ENCODE measurements at places on chromosomes 3 and 15.

- DNase-seq, result no peak
Measured at GRCh38 chr15:29324746-29325145, 55.1 kb upstream of the NSMCE3 start.

DNA sequence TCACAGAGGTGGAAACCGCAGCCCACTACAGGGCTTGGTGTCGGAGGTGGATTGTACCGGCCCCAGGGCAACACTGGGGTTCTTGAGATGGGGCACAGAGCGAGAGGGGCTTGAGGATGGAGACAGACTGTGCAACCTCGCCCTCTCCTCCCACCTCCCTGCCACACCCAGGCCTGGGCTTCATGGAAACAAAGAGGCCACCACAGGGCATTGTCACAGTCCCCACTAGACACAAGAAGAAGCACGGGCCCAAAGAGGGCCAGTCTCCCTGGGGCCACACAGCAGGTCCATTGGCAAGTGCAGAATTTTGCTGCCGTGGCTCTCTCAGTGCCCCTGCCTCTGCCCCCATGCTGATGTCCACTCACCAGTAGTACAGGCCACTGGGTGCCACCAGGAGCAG, 4.1 kb upstream of the CALML4 start:
- no peak for DNase-seq

GRCh38 chr3:165903885-165904630, 66.8 kb upstream of the BCHE start:
- no peak for DNase-seq

DNA sequence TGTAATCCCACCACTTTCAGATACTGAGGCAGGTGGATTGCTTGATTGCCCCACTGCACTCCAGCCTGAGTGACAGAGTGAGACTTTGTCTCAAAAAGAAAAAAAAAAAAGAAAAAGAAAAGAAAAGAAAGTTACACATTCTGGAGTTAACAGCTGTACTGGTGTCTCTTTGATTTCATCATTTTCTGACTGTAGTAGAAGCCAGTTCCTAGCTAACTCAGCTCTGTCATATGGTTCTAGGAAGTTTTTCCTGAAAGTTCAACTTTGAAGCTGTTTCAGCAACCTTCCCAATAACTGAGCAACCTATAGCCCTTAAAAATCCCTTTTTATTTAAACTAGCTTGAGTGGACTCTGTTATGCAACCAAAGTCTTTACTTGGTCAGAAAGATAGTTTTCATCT, 104.6 kb upstream of the STRIT1 start:
- DNase-seq, result no peak

GRCh38 chr15:101178479-101178878, 73.4 kb downstream of the CHSY1 start:
- no peak for DNase-seq

DNA sequence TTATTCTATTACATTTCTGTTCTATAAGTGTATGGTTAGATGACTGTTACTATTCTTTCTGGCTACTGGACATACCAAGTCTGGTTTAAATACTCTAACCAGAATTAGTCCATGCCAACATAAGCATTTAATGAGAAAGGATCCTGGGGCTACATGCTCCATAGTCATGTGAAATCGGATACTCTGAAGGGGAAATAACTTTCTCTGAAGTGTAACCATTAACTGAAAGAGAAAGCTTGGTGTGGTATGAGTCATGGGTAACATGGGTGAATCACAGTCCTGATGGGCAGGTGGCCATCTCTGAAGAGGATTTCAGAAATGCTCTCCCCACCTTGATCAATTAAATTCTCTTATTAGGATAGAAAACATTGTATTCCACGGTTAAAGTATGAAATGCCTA, 69.4 kb downstream of the FHIT start:
- peak; percentile 26 for DNase-seq

DNA sequence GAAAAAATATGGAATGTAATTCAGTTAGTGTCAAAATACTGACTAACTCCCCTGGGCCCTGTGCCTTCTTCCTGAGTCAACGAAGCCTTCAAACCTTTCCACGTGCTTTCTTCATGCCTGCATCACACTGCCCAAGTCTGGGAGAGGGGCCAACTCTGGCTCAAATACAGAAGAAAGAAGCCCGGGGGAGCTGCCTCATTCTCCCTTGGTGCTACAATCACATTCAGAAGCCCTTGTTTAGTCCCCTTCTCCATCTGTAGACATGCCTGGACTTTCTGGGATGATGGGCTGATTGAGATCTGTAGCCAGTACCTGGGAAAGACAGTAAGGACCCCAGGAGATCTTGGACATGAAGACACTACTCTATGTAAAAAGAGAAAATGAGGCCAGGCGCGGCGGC, 77.8 kb upstream of the GSK3B start:
- DNase-seq, result no peak

- DNase-seq, result no peak
Measured at GRCh38 chr3:44031387-44032380, 210.0 kb upstream of the TOPAZ1 start.

DNA sequence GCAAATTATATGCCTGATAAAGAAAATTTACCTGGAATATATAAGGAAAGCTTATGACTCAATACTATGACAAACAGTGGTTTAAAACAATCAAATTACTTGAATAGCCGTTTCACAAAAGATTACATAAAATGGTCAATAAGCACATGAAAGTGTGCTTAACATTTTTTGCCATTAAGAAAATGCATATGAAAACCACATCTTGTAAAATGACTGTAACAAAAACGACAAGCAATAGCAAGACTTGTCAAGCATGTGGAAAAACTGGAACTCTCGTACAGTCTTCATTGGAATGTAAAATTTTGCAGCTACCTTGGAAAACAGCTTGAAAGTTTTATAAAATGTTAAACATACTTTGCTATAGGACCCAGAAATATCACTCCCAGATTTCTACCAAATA, 1110.3 kb downstream of the NAALADL2 start:
- no peak for DNase-seq

DNA sequence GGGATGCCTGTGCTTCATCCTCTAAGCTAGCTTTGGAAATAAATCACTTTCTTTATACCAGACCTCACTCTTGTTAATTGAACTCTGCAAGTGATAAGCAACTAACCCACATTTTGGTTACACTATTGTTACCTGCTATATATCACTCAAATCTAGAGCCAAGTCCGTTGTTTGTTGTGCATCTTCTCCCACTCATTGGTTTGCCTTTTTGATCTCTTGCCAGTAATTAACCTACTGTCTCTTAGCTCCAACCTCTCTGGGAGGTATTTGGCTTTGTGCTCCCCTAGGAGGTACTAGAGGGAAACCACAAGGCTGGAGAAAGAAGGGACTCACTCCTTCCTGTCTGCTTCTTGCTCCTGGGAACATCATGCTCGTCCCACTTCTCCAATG, 12.8 kb upstream of the CRBN start:
- DNase-seq, result no peak

- DNase-seq, result no peak
Measured at GRCh38 chr3:23889386-23889785, 27.4 kb downstream of the NKIRAS1 start.

DNA sequence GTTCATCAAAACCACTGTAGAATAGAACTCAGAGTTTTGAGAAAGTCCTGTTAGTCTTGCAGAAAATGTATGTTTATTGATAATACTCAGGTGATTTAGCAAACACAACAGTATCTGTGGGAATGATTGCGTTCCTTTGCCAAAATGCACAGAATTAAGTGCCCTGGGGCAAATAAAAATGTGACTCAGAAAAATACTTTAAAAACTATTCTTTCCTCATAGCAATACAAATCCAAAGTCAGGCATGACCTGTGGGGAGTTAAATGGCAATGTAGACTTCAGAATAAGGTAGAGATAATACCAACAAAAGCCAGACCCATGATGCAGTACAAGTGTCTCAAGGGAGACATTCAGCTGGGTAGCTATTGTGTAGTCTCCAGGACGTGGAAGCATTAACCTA, 72.3 kb upstream of the SNTN start:
- DNase-seq, result no peak

DNA sequence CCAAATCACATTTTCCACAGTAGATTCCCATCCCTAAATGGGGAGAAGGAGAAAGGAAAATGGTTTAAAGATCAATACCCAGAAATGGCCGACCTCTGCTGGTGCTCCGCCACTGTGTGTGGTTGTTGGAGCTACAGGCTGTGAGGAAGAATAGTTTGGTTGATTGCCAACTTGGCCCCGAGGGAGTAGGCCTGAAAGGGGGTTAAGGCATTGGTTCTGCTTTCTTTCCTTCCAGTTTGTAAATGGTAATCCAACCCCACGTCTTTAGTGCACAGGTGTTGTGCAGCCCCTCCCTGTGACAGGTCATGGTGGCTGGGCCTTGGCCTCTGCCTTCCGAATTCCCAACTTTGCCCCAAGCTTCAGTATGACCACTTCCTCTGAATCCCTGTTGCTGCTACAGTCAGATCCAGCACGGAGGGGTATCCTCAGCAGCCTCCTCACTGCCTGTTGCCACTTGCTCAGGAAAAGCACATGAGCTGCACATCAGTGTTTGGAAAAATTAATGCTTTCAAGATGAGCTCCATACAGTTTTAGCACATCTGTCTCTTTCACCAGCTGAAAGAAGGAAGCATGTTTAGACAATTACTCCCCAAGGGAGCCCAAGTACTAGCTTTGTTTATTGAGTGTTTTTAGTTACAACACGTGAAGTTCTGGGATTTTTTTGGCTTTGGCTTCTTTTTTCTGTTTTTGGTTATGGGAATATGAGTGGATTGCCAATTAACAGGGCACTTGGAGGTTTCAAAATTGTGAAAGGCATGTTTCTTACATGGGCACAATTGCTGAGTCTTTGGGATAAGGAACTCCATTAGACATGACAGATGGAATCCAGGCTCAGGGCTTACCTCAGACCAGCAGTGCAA, 92.3 kb upstream of the ROPN1 start:
- no peak for DNase-seq

- no peak for DNase-seq
Measured at GRCh38 chr3:24129549-24129948, 184.5 kb downstream of the NR1D2 start.

DNA sequence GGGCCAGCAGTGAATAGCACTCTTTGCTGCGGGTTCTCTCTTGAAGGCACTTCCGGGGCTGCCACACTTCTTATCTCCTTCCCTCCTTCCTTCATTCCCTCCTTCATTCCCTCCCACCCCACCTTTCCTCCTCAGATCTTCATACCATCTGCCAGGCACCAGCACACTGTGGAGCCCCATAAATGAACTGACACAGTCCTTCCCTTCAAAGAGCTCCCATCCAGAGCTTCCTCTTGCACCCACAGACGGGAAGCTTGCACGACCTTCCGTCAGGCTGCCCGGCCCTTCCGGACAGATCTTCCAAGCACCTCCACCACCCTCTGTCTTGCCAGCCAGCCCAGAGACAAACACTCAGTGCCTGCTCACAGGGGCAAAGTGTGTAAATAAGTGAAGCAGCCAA, 65.4 kb upstream of the HERC1 start:
- no peak for DNase-seq

- DNase-seq, result no peak
Measured at GRCh38 chr15:63729115-63729884, 104.4 kb downstream of the HERC1 start.

DNA sequence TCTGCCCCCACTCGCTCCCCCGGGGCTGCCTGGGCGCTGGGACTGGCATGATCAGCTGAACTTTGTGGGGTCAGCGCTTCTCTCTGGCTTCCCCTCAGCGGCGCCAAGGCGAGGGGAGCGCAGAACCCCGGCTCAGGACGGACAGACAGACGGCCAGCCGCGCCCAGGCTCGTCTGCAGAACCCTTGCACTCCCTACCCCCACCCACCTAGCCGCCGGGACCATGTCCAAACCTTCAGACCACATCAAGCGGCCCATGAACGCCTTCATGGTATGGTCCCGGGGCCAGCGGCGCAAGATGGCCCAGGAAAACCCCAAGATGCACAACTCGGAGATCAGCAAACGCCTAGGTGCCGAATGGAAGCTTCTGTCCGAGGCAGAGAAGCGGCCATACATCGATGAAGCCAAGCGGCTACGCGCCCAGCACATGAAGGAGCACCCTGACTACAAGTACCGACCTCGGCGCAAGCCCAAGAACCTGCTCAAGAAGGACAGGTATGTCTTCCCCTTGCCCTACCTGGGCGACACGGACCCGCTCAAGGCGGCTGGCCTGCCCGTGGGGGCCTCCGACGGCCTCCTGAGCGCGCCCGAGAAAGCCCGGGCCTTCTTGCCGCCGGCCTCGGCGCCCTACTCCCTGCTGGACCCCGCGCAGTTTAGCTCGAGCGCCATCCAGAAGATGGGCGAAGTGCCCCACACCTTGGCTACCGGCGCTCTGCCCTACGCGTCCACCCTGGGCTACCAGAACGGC, 621 bp downstream of the SOX14 start:
- DNase-seq, result no peak

GRCh38 chr3:12675115-12675810, 11.3 kb upstream of the RAF1 start:
- no peak for DNase-seq

DNA sequence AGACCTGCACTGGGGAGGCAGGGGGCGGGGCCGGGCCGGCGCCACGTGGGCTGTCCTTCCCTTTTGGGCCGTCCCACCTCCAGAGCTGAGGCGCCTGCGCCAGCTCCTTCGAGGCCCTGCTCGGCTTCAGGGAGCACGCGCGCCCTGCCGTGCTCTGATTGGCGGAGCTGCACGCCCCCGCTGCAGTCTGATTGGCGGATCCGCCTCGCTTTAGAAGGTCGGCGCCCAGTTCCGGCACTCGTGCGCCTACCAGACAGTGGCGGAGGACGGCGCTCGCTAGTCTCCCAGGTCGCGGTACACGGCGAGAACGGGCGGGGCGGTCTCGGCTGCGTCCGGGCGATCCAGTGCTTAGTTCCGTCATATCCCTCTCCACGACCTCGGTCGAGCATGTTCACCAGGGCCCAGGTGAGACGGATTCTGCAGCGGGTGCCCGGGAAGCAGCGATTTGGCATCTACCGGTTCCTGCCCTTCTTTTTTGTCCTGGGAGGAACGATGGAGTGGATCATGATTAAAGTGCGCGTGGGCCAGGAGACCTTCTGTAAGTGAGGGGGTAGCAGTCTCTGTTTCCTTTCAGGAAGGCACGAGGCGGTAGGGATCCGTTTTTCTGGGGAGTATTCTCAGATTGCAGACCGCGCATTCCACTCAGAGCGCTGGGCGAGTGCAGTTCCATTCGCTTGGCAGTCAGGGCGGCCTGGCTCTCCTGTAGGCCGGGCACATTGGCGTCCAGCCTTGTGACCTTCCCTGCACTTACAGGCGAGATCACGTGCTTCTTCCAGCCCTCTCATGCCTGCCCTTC, at the start of gene UQCC5:
Gene UQCC5, plus strand, starts transcription at position 237 of the 796 bp plus-strand sequence. Its CDS starts 151 bp downstream, at position 388.
- peak; percentile 99 for DNase-seq

DNA sequence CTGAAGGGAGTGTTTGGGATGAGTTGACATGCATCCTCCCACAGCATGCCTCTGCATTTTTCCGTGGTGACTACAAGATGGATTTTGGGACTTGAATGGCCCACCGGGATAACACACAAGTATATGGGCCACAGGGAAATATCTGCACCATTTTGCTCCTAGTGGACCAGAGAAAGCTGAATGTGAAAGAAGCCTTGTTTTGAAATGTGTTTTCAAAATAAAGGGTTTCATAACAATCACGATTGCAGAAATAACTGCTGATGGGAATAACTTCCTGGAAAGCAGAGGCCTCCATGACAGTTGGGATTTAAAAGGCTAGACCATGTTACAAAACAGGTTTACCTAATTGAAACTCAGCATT, 77.5 kb upstream of the PRR23C start:
- DNase-seq, result no peak
